ENCODE measurements at places on chromosomes 1 and 21.

GRCh38 chr1:95369985-95370690 lies 136.1 kb downstream of the RWDD3 start:
- DNase-seq, result no peak

DNA sequence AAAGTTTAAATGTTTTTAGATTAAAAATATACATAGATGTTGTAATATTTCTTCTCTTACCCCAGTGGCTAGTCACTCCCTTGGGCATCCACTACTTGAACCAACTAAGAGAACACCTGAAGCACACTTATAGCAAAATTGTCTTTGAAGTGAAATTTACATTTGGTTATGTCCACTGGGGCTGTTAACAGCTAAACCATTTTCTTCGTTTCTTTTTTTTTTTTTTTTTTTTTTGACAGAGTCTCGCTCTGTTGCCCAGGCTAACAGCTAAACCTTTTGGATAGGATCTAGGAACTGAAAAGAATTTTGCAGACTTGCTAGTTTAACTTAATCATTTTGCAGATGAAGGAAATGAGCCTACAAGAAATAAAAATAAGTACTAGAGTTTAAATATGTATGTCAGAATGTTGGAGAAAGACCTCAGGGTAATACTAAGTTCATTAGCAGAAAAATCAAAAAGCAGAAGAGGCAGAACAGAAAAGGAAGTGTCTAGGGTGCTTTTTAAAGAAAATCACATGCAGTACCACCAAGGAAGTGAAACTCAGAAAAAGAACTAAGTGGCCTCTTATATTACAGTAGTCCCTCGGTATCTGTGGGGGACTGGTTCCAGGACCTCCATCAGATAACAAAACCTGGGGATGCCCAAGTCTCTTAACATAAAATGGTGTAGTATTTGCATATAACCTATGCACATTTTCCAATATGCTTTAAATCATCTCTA lies 11.8 kb downstream of the DRAM2 start:
- no peak for DNase-seq

DNA sequence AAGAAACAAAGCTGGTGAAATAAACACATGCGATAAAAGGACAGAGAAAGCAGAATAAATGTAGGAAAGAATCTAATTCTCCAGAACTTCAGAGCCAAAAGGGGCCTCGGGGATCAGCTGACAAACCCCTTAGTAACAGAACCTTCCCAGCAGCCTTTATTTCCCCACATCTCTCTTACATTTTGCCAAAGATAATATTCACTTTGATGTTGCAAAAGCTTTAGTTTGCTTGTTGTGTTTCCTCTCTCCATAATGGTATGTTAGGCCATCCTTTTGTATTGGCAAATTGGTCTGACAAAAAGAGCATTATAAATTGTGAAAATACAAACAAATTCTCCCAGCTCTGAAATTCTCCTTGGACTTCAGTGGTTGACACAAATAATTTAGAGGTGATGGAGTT lies 54.9 kb downstream of the OPTC start:
- no peak for DNase-seq

DNA sequence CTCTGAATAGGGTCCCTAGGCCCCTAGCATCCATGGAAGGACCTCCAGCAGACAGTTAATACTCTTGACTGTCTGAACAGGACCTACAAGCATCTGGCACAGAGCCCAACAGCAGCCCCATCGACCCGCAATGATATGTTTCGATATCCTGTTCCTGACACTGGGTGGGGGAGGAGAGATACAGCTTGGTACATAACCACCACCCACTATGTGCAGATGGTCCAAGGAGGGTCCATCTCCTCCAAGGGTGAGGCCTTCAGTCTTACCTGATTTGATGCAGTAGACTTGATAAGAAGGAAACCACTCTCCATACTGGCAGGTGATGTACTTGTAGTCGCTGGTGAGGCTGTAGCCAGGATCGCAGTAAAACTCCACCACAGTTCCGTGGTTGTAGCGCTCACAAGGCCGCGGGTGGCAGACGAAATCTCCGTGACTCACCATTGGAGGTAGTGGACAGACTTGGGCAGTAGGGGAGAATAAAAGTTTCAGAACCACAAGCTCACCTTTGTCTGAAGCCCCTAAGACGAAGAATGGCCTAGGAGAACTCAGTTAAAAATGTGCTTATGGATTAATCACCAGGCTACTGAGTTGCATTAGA lies 86.0 kb upstream of the TLR5 start:
- no peak for DNase-seq

DNA sequence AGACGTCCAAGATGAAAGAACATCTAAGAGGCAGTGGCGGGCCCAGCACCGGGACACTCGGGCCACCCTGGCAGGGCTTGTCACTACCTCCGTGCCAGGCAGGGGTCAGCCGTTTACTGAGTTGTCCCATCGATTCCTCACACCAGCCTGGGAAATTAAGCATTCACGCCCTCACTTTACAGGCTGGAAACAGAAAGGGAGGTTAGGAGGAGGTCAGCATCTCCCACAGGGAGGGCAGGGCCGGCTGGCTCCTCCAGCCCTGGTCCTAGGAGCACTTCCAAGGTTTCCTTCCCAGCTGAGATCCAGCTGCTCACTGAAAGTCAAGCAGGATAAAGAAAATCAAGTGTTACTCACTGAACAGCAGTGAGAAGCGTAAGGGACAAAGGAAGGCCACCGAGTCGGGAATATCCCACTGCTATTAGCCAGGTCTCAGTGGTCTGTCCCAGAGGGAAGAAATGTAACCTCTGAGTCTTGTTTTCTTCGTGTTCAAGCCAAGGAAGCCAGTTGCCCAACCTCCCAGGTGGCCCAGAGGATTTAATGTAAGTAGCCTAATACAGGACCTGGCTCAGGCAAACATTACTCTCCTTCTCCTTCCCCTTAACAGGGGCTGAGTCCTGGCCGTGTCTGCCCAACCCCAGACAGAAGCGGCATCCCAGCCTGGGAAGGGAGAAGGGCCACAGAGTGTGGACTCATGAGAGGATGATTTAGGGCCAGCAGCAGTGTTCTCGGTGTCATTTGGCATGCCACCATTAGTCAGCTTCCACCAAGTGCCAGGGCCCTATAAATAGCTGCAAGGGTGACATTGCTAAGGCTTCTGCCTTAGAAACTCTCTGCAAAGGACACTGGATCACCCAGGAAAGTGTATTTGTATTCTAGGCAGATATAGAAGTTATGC lies 203.1 kb upstream of the GALNT2 start:
- DNase-seq, result no peak

All from stimulated activated naive CD4-positive, alpha-beta T cell treated with Interleukin-2 at 50 U/mL for 16 hours (primary cell).